ENCODE measurements at places on chromosomes 12 and 14. TPM values are rescaled to one million over a fixed set of nuclear protein-coding genes. Genes with fewer than 3 reads are reported as not detected.

DNA sequence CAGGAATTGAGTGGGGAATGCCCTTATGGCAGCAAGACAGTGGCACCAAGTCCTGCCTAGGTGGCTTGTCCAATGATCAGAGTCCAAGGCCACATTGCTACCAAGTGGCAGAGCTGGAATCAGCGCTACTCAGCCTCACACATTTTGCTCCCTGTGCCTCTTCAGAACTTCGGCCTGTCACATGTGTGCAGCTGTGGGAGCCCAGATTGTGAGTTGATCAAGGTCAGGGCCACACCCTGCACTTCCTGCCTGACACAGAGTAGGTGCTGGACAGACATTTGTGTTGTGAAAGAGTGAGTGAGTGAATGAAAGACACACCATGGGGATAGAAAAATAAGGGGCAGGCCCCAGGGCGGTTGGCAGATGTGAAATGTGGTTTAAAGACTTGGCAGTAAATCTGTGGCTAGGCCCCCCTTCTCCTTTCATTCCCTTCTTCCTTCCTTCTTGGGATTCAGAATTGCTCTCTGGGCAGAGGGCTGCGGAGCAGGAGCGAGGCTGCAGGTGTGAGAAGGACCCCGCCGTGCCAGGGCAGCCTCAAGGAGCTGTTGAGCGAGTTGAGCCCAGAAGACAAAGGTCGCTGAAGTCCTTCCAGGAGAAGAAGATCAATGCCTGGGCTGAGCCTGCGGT lies 83.5 kb downstream of the SLC25A47 start:
- no peak for DNase-seq

DNA sequence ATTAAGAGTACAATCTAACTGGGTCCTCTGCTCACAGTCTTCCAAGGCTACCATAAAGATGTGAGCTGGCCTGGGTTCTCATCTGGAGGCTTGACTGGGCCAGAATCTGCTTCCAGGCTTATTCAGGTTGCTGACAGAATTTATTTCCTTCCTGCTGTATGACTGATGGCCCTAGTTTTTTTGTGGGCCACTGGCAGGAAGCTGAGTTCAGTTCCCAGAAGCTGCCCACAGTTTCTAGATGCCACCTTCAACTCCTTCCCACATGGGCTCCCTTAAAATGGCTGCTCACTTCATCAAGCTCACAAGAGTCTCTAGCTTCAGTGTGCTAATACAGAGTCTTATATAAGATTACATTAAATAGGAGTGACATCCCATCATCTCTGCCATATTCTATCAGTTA lies 121.7 kb upstream of the CAND1 start:
- DNase-seq, result no peak

- peak; percentile 20 for DNase-seq
Measured at GRCh38 chr12:89383235-89384049, 31.1 kb upstream of the DUSP6 start.

The GALNT16 gene
- total RNA-seq, result 0.13 TPM

The CLEC9A gene
- total RNA-seq, result not detected

The RERGL gene
- not detected for total RNA-seq

The NRL gene
- 1.8 TPM for total RNA-seq

- DNase-seq, result no peak
Measured at GRCh38 chr12:126534495-126534894, 1469.3 kb downstream of the AACS start.

Data from dermis microvascular lymphatic vessel endothelial cell (primary cell).